ENCODE measurements at places on chromosomes 1 and 21.

DNA sequence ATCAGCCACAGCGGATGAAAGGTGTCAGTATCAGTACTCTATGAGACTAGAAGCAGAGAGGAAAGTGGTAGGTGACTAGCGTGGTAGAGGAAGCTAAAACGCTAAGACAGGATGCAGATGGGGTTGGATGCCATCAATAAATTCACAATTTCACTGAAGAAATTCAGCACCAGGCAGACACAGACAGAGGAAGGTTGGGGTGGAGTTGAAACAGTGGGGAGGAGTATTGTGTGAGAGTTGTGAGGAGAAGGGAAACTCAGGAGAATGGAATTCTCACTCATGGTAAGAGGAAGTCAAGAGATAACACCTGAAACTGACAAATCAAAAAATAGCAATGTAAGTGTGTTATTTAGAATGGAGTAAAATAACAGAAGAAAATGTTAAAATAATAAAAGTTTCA is 208.5 kb upstream of the DAB1 start:
- DNase-seq, result no peak

DNA sequence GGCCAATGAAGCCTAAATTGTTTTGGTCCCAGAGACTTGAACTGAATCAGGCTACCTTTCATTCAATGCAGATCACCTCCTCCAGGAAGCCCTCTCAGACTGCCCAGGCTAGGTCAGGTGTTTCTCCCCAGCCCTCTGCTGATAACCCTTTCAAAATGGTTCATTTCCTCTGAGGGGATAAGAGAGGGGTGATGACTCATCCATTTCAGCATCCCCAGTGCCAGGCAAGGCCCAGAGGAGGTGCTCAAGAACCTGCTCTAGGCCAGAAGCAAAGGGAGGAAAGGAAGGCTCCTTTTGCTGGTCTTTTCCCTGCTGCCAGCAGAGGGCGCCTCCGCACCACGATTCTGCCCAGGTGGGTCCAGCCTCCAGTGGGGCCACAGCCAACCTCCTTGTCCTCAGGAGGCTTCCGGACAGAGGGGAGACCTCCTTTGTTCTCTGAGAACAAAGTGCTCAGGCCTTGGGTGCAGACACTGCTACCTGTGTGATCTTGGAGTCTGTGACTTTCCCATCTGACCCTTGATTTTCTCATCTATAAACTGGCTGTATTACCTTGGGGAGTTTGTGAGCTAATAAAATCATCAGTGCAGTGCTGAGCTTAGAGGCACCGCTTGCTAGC is 45.3 kb upstream of the ARHGEF10L start:
- peak; percentile 63 for DNase-seq

DNA sequence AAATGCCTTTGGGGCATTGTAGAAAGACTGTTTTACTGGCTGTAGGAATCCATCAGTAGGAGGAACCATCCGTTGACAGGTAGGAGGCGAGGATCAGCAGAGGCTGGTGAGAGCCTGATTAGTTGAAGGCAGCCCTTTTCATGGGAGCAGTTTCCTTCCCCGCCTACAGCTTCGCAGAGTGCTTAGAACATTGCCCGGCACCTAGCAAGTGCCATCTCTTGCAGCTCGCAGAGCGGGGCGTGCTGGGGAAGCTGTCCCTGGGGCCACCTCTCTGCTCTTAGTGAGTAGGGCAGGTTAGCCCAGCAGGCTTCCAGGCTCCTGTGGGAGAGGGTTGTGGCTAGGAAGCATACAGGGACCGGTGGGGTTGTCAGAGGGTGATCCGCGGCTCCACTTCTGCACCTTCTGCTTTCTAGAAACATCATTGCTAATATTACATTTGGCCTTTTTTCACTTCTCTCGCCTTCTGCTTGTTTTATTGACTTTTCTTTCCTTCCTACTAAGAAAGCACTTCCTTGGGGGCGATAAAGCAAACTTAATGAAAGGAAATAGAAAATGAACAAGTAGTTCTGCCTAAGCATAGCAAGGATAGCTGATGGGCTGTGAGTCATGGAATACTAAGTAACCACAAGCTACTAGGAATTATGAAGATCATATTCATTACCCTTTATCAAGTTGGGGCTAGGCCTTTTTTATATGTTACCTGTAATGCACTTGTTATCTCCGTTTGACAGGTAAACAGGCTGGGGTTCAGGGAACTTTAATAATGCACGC is 176.7 kb downstream of the GALNT2 start:
- peak; percentile 30 for DNase-seq

GRCh38 chr1:169925505-169926482 is 32.1 kb upstream of the SCYL3 start:
- no peak for DNase-seq

DNA sequence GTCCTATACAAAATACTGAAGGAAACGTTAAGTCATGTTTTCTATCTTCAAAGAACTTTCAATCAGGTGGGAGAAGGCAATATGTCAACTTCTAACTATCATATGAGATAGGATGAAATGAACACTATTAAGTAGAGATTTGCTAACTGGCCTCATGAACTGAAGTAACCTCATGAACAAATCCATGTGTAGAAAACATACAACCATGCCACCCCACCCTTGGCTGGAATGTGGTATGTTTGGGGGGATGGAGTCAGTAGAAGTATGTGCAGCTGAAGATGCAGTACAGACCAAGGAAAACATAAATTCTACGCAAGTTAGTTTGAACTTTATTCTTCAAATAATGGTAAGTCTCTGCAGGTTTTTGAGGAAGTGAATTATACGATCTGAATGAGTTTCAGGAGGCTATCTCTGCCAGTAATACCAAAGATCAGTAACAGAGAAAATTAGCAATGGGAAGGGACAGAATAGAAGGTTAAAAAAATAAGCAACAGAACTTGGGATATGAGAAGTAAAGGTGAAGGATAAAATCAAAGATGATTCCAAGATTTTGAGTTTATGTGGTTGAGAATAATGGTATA is 4.5 kb downstream of the TRMT1L start:
- DNase-seq, result peak; percentile 20

DNA sequence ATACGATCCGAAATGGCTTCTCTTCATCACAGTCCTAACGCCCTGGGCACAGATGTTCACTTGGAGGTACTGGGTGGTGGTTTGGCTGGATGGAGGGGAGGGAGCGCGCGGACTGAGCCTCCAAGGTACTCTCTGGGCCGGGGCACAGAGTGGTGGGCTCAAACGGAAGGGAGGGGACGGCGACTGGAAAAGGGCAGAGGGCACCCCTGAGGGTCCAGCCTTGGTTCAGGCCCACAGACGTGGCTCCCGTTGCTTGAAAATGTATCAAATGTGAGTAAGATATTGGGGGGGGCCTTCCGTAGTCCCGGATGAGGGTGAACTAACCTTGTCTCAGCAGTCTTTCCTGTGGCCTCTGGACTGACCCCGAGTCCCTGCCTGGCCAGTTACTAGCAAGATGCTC is 463 bp downstream of the IL12RB2 start:
- no peak for DNase-seq
